ENCODE measurements at places on chromosomes 7 and 10. TPM values are rescaled to one million over a fixed set of nuclear protein-coding genes. Genes with fewer than 3 reads are reported as not detected.

Gene IL6
- total RNA-seq = 2.5 TPM

Gene FAM221A
- total RNA-seq = 3.0 TPM

Gene RAMP3
- total RNA-seq = not detected

Gene NUPR2
- not detected for total RNA-seq

Gene CRTAC1
- 2.6 TPM for total RNA-seq

Gene GJD4
- not detected for total RNA-seq

Gene NUTM2D
- total RNA-seq = 6.2 TPM

Gene UTF1
- total RNA-seq = 0.18 TPM

Gene CLCN1
- total RNA-seq = not detected

Gene RNF148
- 0.50 TPM for total RNA-seq

Gene FRMPD2
- total RNA-seq = 0.39 TPM

Gene MOGAT3
- total RNA-seq = not detected

Gene LAMB1
- total RNA-seq = 403 TPM

Gene DIP2C
- 30.1 TPM for total RNA-seq

- H3K27me3 ChIP-seq = no peaks in the 10 kb centered on the region
- H3K4me3 ChIP-seq = no peak overlapping the region
- peak; percentile 53 for DNase-seq
- no peaks in the 10 kb centered on the region for H3K36me3 ChIP-seq
Observed at GRCh38 chr10:63491588-63492316, 26.0 kb upstream of the JMJD1C start.

- H3K27me3 ChIP-seq = no peaks in the 10 kb centered on the region
- H3K36me3 ChIP-seq = no peaks in the 10 kb centered on the region
- no peak overlapping the region for H3K27ac ChIP-seq
- DNase-seq = no peak
- H3K4me1 ChIP-seq = peaks cover 13% of the 10 kb centered on the region
Observed at GRCh38 chr7:44097064-44097932, 6.8 kb upstream of the AEBP1 start.

- H3K4me1 ChIP-seq = no peaks in the 10 kb centered on the region
- no peaks in the 10 kb centered on the region for H3K27me3 ChIP-seq
- no peaks in the 10 kb centered on the region for H3K36me3 ChIP-seq
- no peak overlapping the region for H3K4me3 ChIP-seq
Observed at GRCh38 chr10:132120200-132120599, 54.5 kb downstream of the JAKMIP3 start.

DNA sequence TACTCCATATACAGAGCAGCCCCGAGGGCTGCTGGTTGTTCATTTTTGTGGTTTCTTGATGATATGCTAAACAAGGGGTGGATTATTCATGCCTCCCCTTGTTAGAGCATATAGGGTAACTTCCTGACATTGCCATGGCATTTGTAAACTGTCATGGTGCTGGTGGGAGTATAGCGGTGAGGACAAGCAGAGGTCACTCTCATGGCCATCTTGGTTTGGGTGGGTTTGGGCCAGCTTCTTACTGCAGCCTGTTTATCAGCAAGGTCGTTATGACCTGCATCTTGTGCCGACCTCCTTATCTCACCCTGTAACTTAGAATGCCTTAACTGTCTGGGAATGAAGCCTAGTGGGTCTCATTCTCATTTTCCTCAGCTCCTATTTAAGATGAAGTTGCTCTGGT is 31.3 kb downstream of the GNAT3 start:
- H3K4me1 ChIP-seq = peaks cover 13% of the 10 kb centered on the region
- no peaks in the 10 kb centered on the region for H3K36me3 ChIP-seq
- peak overlapping the region; percentile 54 for H3K27ac ChIP-seq

- peak; percentile 63 for DNase-seq
- no peaks in the 10 kb centered on the region for H3K36me3 ChIP-seq
- H3K4me3 ChIP-seq = no peak overlapping the region
- no peaks in the 10 kb centered on the region for H3K27me3 ChIP-seq
- peaks cover 52% of the 10 kb centered on the region for H3K4me1 ChIP-seq
- no peak overlapping the region for H3K27ac ChIP-seq
Observed at GRCh38 chr10:62581351-62581750, 207.2 kb downstream of the ZNF365 start.

DNA sequence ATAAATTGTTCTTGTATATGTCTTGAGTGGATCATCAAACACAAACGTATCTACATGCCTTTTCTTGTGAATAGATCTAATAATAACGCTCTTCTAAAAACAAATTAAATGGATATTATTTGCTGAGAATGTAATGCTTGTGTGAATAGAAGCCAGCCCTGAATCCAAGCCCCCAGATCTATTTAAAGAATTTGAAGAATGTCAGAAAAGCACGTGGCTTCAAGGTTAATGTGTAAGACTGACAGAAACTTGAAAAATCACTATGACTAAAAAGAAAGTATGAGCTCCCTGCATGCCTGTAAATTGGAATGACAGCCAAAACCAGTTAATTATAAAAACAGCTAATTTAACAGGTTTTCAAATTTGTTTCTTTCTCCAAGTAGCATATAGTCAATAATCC is 43.2 kb upstream of the ATRNL1 start:
- no peaks in the 10 kb centered on the region for H3K36me3 ChIP-seq
- no peak overlapping the region for H3K4me3 ChIP-seq
- H3K4me1 ChIP-seq = no peaks in the 10 kb centered on the region
- H3K27ac ChIP-seq = no peak overlapping the region
- DNase-seq = peak; percentile 53

GRCh38 chr10:61989995-61990760 is 88.7 kb downstream of the ARID5B start:
- DNase-seq = no peak
- no peaks in the 10 kb centered on the region for H3K36me3 ChIP-seq
- H3K27me3 ChIP-seq = no peaks in the 10 kb centered on the region
- H3K4me1 ChIP-seq = peaks cover 26% of the 10 kb centered on the region
- no peak overlapping the region for H3K27ac ChIP-seq

GRCh38 chr7:3573151-3573550 is 272.1 kb downstream of the SDK1 start:
- H3K4me1 ChIP-seq = no peaks in the 10 kb centered on the region
- H3K27me3 ChIP-seq = no peaks in the 10 kb centered on the region
- H3K36me3 ChIP-seq = no peaks in the 10 kb centered on the region
- no peak overlapping the region for H3K4me3 ChIP-seq
- DNase-seq = no peak
- no peak overlapping the region for H3K27ac ChIP-seq

GRCh38 chr7:127383123-127383835 is 9.2 kb downstream of the ZNF800 start:
- H3K27me3 ChIP-seq = no peaks in the 10 kb centered on the region
- no peak overlapping the region for H3K27ac ChIP-seq
- H3K4me1 ChIP-seq = no peaks in the 10 kb centered on the region
- no peak overlapping the region for H3K4me3 ChIP-seq

GRCh38 chr7:20737840-20738448 is 48.7 kb downstream of the SP8 start:
- no peaks in the 10 kb centered on the region for H3K4me1 ChIP-seq
- no peaks in the 10 kb centered on the region for H3K27me3 ChIP-seq
- H3K4me3 ChIP-seq = no peak overlapping the region
- no peaks in the 10 kb centered on the region for H3K36me3 ChIP-seq

DNA sequence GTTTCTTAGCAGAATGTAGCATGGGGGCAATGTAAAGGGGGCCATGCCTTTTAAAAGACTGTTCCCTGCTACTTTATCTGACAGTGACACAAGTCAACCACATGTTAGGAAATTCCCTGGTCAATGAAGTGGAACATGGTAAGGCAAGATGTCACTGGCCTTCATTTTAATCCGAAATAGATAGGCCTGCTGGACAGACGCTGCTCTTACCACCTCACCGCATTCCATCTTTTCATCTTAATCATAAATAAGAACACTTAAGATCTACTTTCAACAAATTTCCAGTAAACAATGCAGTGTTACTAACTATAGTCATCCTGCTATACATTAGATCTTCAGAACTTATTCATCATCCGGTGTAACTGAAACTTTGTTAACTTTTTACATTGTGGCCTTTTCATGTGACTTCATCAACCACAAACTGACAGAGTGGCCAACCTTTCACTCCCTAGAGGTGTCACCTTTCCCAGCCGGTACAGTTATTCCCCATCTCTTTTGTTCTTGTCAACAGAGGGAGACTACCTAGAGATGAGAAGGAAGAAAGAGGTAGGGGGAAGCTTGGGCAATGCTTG is 15.6 kb downstream of the ASB4 start:
- H3K27ac ChIP-seq = no peak overlapping the region
- peak; percentile 4 for DNase-seq
- no peak overlapping the region for H3K4me3 ChIP-seq

GRCh38 chr7:36348256-36348655 is 41.4 kb upstream of the ANLN start:
- no peaks in the 10 kb centered on the region for H3K36me3 ChIP-seq
- H3K27ac ChIP-seq = no peak overlapping the region
- no peaks in the 10 kb centered on the region for H3K27me3 ChIP-seq
- H3K4me3 ChIP-seq = no peak overlapping the region
- DNase-seq = peak; percentile 35
- H3K4me1 ChIP-seq = no peaks in the 10 kb centered on the region

DNA sequence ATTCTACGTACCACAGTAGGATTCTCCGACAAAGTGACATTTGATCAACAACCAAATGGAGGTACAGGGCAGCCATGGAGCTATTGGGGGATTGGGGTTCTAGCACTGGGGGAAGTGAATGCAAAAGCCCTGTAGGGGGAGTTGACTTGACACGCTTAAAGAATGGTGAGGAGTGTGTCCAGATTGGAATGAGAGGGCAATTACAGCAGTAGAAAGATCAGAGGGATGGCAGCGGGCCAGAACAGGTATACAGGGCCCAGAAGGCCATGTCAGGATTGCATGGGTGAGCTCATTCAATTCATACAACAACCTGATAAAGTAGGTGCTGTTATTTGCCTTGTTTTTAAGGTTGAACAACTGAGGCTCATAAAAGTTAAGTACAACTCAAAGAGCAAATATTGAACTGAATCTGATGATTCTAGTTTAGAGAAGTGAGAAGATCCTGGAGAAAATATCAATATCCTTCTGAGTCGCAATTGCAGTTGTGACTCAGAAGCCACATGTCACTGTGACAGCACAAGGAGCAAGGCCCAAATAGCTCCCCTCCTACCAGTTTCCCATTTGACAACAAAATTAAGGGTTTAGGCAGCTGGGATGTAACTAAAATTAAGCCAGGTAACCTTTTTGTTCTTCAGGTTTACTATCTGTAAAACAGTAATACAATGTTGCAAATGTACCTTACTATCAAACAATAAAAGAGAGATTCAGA is 28.0 kb upstream of the CTTNBP2 start:
- no peaks in the 10 kb centered on the region for H3K36me3 ChIP-seq
- no peak overlapping the region for H3K27ac ChIP-seq
- DNase-seq = no peak

DNA sequence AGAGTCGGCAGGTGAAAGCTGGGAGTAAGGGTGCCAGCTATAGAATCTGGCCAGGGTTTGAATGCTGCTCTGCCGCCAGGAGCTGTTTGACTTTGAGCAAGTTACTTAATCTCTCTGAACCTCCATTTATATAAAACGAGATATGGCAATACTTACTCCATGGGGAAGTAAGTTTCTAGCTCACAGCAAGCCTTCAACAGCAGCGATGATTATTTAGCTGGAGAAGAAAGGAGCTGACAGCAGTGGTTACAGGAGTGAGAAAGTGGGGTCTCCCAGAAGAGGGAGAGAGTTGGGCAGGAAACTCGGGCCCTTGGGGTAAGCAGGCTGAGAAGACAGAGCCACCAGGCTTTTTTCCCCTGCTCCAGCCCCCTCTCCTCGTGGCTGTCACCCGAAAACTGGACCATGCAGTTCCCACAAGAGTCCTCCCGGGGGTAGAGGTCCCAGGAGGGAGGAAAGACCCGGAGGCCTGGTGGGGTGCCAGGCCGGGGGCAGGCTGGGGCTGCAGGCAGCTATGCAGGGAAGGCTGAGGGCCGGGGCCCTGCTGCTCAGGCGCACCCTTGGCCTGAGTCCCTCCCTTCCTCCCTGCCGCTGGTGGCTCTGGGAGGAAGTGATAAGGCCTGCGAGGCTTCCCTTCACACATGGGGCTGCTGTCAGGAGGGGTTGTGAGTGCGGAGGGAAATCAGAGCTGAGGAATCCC is 3.5 kb downstream of the NOS3 start:
- H3K27ac ChIP-seq = no peak overlapping the region
- H3K36me3 ChIP-seq = no peaks in the 10 kb centered on the region
- H3K4me1 ChIP-seq = no peaks in the 10 kb centered on the region
- no peak overlapping the region for H3K4me3 ChIP-seq

- no peaks in the 10 kb centered on the region for H3K27me3 ChIP-seq
- peaks cover 5% of the 10 kb centered on the region for H3K4me1 ChIP-seq
- H3K4me3 ChIP-seq = no peak overlapping the region
- DNase-seq = no peak
- no peak overlapping the region for H3K27ac ChIP-seq
- H3K36me3 ChIP-seq = peaks cover 21% of the 10 kb centered on the region
Observed at GRCh38 chr7:128858380-128859231, 4.0 kb upstream of the ATP6V1F start.

DNA sequence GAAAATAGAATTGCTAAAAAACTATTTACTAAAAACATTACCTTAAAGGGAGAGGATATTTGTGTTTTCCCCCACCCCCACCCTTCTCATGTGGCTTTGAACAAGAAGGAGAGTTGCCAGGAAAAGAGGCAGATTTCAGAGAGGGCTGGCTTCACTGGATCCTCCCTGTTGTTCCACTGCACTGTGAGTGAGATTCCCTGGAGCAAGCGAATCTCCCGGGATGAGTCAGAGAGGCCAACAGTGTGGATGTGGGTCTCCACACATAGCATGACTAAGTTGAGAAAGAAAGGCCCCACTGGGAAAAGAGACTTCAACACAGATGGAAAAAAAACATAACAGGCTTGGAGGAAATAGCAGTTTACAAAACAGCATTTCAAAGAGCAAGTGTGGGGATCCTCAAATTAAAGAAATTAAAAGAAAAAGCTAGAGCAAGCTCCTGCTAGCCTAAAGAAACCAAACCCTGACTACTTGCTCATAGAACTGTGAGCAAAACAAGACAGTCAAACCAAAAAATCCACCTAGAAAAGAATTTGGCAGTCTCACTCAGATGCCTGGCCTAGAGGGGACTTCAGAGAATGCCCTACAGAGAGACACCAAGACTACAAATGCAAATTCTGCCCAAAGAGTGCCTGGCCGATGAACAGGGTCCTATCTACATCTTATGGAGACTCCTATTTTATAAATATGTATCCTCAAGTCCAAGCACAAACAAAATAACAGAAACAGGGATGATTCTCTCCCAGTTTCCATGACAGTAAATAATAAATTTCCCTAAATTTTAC is 3.4 kb downstream of the CAV1 start:
- peaks cover 41% of the 10 kb centered on the region for H3K4me1 ChIP-seq
- H3K4me3 ChIP-seq = peak overlapping the region; percentile 90
- H3K27me3 ChIP-seq = no peaks in the 10 kb centered on the region
- peak overlapping the region; percentile 95 for H3K27ac ChIP-seq

- H3K4me1 ChIP-seq = peaks cover 3% of the 10 kb centered on the region
- H3K4me3 ChIP-seq = no peak overlapping the region
- no peak overlapping the region for H3K27ac ChIP-seq
- no peaks in the 10 kb centered on the region for H3K36me3 ChIP-seq
Observed at GRCh38 chr7:44140341-44140740, 791 bp downstream of the MYL7 start.

DNA sequence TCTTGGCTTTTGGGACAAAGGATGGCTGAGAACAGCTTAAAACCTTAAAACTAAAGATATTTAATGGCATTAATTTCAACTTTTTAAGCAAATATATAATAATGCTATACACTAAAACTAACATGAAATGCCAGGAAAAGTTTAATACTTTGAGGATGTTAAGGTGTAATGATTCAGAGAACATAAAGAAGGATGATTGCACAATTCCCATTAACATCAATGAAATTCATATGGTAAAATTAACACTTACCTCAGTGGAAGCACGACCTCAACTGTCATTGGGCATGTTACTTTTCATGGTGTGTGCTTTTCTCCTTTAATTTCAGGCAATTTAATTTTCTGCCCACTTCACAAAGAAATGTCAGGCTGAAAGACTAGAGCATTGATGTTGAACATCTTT is 171.7 kb downstream of the KCND2 start:
- no peak for DNase-seq
- H3K4me1 ChIP-seq = no peaks in the 10 kb centered on the region
- no peak overlapping the region for H3K27ac ChIP-seq
- H3K36me3 ChIP-seq = no peaks in the 10 kb centered on the region
- no peak overlapping the region for H3K4me3 ChIP-seq

Data from astrocyte (in vitro differentiated cells and primary cell).